ENCODE measurements at places on chromosomes 3 and 15.
A peak's percentile ranks its signal among the peaks of the same experiment; 100 is the strongest.

- no peak for DNase-seq
These were observed 76.5 kb downstream of the HMG20A start for GRCh38 chr15:77497110-77497737.

DNA sequence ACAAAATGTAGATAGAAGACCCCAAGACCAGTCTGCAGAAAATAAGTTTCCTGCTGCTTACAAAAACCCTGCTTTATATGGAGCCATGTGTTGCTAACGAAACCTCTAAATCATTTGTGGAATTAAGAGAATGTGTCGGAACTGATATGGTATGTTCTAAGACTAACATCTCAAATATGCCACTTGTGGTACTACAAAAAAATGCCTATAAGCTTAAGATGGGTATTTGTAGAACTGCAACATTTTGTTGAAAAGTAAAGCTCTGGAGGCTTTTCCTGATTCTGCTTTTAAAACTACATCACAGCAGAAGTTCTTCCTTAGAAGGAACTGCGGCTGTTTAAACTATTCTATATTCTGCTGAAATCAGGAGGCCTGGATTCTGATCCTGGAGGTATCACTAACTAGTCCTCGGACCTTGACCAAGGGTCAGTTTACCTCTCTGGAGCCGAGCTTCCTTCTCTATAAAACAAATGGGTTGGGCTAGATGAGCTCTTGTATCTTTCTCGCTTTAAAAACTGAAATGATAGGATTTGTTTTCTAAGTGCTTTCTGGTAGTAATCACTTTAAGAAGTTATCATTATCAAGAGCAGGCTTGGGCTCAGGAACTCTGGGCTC is 74.9 kb downstream of the RAD18 start:
- DNase-seq = no peak

GRCh38 chr3:182413061-182413460 is 380.2 kb upstream of the ATP11B start:
- no peak for DNase-seq

GRCh38 chr3:103786296-103786695 is 1351.5 kb downstream of the ZPLD1 start:
- no peak for DNase-seq

DNA sequence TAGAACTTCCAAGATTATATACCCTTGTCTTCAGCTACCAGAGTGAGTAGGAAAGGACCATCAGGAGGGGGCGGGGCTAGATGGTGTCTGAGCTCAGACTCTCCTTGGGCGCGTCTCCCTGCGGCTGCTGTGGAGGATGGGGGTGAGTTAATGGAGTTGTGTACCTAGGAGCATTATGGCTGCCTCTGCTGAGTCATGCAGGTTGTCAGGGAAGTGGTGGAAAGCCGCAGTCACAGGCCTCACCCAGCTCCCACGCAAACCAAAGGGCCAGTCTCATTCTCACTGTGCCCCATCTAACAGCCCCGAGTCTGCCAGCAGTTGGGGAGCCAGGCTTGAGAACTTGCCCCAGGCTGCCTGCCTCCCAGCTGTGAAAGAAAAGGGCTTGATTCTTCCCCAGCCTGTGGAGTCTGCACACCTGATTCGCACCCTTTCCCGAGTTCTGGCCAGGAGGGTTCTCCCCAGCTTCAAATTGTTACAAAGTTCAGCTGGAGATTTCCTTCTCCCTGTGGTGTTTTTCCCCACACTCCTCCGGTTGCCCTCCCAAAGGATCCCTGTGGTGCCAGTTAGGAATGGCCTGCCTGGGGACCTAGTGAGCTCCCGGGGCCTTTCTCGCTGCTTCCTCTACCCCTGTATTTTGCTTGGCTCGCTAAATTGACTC is 143.3 kb downstream of the HCN4 start:
- peak; percentile 36 for DNase-seq

Data from CD4-positive, alpha-beta T cell treated with Interleukin-21 for 1 hour (primary cell).